Right ventricle myocardium inferior (tissue), 1 donor: ENCODE measurements at places on chromosomes 6 and 20. TPM values are rescaled to one million over a fixed set of nuclear protein-coding genes. Genes with fewer than 3 reads are reported as not detected.

The PPIL6 gene
- total RNA-seq = 4.5 TPM

The TAAR5 gene
- total RNA-seq = not detected

The FAM162B gene
- 3.8 TPM for total RNA-seq

The OLIG3 gene
- total RNA-seq = not detected

The ZFP57 gene
- total RNA-seq = not detected

The TPX2 gene
- total RNA-seq = 1.2 TPM

The COL12A1 gene
- total RNA-seq = 15.5 TPM

The IRF4 gene
- 0.68 TPM for total RNA-seq

The GINS1 gene
- 0.73 TPM for total RNA-seq

The GTSF1L gene
- total RNA-seq = not detected

The GDAP1L1 gene
- 0.38 TPM for total RNA-seq

The FERMT1 gene
- 1.5 TPM for total RNA-seq

DNA sequence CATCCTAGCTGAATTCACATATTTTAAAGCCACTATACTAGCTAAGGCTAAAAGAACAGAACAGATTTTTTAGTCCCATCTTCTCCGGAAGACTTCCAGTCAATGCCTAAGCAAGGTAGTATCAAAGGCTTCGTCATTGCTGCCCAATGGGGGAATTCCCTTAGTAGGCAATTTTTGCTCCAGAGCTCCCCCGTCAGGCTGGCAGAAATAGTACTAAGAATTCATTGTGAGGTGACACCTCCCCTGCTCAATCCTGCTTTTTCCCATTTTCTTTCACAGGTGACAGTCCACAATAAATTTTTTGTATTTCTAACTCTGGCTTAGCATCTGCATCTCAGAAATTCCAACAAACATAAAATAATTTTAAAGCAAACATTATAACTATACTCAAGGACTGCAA, 52.8 kb upstream of the SRSF6 start:
- DNase-seq = no peak

GRCh38 chr6:13605634-13606033, 9.5 kb upstream of the NOL7 start:
- no peak for DNase-seq

GRCh38 chr6:89987830-89988229, 93.6 kb downstream of the GJA10 start:
- no peak for DNase-seq

GRCh38 chr20:21981597-21982344, 276.3 kb downstream of the PAX1 start:
- DNase-seq = no peak

DNA sequence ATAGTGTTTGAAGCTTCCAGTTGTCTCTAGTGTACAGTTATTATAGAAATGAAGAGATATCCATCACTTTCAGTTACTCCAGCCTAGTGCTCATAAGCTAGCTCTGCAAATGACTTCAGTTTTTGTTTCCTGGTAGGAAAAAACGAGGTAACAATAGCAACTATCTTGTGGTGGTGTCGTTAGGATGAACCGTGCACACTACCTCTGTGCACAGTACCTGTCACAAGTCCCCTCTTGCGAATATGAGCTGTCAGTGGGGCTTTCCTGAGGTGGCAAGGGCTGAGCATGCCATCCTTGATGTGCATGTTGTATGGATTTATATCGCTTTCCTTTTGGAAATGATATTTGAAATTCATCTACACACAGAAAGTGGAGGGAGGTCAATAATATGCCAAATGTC, 151.8 kb downstream of the ARID1B start:
- no peak for DNase-seq

GRCh38 chr6:11618533-11618932, 81.0 kb downstream of the TMEM170B start:
- DNase-seq = no peak

DNA sequence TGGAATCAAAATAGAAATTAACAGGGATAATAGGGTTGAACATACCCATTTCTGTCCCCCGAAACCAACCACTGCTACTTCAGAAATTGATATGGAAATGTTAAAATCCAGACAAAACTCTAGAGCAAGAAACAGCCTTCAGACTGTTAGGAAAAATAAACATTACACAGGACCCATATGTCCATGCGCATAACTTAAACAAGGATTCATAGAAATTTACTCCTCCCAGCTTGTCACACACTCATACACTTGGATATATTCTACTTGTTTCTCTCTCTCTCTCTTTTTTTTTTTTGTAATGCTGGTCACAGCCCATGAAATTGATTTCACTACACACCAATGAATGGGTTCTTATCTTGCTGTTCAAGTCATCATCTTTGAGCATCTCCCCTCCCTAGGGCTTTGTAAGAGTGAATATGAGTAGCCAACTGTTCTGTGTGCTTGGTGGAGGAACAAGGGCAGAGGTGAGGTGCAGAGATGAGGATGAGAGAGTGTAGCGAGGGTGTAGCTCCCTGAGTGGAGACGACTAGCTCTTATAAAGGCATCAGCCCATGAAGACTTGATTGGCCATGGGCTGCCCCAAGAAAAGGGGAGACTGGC, 61.8 kb upstream of the MLN start:
- no peak for DNase-seq

GRCh38 chr6:86793649-86794048, 143.7 kb upstream of the HTR1E start:
- no peak for DNase-seq

DNA sequence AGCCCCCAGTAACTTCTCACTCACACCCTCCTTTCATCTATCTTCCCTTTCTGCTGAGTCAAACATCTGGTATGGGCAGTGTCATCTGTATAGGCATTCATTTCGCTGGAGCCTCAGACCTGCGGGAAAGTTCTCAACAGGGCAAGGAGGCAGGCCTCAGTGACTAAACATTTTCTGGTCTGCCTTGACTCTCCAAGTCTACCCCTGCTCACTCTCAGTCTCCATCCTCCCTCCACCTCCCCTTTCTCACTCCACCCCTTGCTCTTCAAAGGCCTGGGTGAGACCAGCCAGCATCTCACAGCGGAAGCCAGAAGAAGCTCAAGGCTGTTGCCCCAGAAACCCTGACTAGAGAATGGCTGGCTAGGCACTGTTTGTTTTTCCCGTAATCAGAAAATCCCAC, 105.0 kb upstream of the BEND6 start:
- DNase-seq = no peak

GRCh38 chr6:4402477-4402976, 267.2 kb upstream of the ECI2 start:
- DNase-seq = peak; percentile 68

DNA sequence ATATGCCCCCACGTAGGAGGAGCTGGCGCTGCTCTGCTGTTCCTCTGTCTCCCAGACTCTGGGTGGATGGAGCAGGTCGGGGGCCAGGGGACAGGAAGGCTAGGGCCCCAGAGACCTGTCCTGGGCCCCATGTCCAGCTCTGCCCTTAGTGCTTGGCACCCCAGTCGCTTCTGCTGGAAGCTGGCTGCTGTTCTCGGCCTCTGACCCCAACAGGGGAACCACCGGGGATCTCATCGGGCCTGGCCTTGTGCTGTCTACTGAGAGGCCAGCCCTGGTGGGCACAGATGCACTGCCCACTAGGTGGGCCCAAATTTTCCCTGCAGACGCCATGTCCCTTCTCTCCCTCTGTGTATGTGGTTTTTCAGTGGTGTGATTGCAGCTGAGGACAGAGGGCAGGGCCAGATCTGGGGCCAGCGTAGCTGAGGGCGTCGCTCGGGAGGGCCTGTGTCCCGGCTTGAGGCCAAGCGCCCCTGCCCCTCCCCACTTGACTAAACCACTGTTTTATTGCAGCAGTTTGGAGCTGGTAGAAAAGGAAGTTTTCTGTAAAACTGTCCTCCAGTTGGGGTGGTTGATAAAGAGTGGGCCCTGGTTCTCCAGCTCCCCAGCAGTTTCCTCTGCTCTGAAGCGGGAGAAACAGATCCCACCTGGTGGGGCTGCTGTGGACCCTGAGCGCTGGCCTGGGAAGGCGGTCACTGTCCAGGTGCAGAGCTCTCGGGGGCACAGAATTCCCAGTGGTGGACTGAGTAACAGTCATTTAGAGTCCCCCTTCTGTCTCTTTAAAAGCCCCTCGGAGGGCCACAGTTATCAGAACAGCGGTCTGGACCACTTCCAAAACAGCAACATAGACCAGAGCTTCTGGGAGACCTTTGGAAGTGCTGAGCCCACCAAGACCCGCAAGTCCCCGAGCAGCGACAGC, 5.9 kb upstream of the COL20A1 start:
- DNase-seq = peak; percentile 57

DNA sequence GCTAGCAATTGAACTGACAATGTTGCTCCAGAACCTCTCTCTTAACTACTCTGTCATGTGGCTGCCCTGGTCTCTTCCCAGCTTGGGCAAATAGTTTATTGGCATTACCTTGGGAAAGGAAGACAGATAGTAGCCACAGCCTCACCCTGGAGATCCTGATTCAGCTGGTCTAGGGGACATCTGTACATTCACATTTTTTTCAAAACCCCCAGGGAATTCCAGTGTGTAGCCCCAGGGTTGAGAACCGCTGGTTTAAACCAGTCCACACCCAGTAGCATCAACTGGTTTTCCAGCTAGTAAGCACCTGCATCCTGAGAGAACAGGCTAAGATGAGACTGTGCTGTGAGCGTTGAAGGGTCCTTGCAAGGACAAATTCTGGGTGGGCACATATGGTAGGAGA, 9.6 kb downstream of the SCUBE3 start:
- no peak for DNase-seq

- no peak for DNase-seq
Observed at GRCh38 chr6:167113935-167114910, 8.7 kb upstream of the CCR6 start.

- no peak for DNase-seq
Observed at GRCh38 chr6:96235927-96236326, 220.2 kb downstream of the FUT9 start.

DNA sequence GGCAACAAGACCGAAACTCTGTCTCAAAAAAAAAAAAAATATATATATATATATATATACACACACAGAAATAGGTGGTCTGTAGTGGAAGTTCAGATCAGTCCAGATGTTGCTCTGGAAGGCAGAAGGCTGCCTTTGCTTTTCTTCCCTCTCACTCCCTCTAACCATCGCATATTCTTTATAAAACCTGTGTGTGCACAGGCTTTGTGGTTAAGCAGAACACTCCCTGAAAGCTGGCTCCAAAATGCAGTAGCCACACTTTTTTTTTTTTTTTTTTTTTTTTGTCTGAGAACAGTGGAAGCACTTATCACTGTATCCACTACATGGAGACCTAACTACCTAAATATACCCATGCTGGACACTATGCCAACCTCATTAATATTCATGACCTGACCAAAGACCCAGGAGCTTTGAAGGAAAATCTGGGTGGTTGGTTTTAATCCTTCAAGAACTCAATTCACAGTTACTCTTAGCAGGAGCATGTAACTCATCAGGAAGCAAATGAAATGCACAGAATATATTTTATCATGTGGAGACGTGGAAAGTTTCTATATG, 20.0 kb upstream of the GFOD1 start:
- no peak for DNase-seq

GRCh38 chr6:156963712-156964700, 186.8 kb downstream of the ARID1B start:
- DNase-seq = no peak

- peak; percentile 79 for DNase-seq
Observed at GRCh38 chr6:26249957-26250697, 114.9 kb upstream of the BTN3A2 start.

DNA sequence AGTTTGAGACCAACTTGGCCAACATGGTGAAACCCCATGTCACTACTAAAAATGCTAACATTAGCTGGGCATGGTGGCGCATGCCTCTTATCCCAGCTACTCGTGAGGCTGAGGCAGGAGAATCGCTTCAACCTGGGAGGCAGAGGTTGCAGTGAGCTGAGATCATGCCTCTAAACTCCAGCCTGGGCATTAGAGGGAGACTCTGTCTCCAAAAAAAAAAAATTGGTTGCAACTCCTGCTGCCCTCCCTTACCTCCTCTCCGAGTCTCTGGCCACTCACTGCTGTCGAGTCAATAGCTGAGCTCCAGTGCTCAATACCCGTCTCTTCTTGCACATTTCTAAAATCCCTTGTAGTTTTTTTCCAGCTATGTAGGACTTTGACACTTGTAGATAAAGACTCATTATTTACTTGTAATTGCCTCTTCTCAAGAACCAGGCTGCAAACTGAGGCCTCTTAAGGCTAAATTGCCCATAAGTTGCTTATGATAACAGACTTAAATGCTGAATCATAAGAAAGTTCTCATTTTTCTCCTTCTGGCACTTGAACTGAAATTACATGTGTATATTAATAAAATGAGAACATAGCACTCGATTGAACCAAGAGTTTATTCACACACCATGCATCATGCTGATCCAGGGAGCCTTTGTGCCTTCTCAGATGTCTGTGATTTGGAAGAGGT, 13.8 kb downstream of the HECA start:
- no peak for DNase-seq

GRCh38 chr20:31595654-31596411, 9.3 kb upstream of the ID1 start:
- DNase-seq = peak; percentile 91

DNA sequence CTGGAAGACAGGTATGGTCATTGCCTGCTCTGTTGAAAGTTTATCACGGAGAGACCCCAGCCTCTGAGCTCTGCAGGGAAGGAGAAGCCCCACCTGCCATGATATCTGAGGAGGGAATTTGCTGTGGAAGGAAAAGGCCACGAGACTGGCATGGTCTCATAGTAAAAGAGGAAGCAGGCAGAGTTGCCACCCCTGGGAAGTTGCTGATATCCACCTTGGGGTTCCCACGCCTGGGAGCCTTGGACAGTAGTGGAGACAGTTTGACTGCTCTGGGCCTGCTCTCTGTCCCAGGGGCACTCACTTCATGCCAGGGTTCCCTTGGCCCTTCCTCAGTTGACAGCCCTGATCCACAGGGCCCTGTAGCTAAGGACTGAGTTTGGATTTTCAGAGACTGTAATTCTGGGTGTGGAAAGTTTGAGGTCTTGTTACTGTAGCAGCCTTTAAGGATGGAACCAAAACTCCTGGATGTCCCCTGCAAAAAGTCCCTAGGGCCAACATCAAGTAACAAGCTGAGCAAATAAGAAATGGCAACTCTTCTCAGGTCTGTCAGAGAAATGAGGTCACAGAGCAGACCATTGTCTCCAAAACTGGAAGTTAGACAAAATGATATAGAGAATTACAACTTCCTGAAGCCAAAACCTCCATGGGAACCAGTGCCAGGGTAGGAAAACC, 6.9 kb upstream of the SIRPB1 start:
- no peak for DNase-seq

GRCh38 chr6:142048593-142048980, 84.1 kb upstream of the GJE1 start:
- no peak for DNase-seq

- no peak for DNase-seq
Observed at GRCh38 chr6:10409731-10410206, 5.1 kb downstream of the TFAP2A start.

- DNase-seq = no peak
Observed at GRCh38 chr20:8476021-8476420, 344.0 kb downstream of the PLCB1 start.

DNA sequence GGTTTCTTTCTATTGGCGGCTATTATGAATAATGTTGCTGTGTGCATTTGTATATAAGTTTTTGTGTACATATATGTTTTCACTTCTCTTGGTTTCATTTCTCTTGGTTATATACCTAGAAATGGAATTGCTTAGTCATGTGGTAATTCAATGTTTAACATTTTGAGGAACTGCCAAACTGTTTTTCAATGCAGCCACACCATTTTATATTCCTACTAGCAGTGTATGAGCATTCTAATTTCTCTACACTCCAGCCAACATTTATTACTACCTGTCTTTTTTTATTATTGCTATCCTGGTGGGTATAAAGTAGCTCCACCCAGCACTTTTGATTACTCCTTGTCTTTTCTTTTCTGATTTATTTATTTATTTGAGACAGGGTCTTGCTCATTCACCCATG, 54.8 kb downstream of the PHACTR2 start:
- DNase-seq = no peak
